RWPE2 (cell line): ENCODE measurements at places on chromosomes 12 and 14.

DNA sequence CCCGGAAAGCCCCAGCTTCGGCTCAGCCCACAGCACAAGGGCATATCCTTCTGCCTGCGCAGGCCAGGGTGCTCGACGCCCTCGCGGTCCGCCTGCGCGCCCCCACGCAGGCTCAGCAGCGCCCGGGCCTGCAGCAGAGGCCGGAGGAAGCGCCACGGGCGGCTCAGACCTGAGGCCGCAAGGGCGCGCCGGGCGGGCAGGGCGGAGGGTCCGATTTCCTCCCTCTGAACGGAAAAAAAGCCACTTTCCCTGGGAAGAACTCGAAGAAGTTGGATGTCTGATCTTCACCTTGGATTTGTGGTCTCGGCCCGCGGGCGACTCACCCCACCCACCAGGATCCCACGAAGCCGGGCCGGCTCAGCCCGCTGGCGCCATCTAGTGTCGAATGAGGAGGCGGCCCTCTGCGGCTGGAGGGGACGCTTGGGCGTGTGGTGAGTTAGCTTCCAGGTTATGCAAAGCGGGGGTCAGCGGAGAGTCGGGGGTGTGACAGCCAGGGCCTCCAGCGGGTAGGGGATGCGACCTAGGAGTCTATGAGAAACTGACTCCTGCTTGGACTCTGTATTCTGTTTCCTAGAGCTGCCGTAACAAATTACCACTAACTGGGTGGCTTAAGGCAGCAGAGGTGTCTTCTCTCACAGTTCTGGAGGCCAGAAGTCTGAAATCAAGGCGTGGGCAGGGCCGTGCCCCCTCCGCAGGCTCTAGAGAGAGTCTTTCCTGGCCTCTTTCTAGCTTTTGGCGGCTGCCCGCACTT is 40.0 kb upstream of the SRSF5 start:
- no peaks in the 10 kb centered on the region for H3K36me3 ChIP-seq
- no peaks in the 10 kb centered on the region for H3K4me1 ChIP-seq
- H3K4me3 ChIP-seq = peak overlapping the region; percentile 17
- no peak overlapping the region for H3K27ac ChIP-seq

DNA sequence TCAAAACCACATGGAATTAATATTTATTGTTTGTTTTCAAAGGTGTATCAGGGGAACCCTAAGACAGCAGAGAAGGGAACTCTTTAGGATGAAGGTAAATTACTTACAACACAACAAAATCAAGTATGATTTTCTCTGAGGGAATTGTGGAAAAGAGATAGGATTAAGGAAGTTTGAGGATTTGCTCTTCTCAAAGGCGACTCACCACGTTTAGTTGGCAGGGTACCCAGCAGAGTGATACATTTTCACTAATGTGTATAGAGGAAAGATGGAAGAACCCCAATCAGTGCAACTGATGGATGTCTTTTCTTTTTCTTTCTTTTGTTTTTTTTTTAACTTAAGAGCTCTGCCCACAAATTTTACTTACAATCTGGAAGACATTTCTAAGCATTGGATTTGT is 499.2 kb downstream of the CCER1 start:
- no peak overlapping the region for H3K27ac ChIP-seq
- DNase-seq = no peak
- H3K4me1 ChIP-seq = no peaks in the 10 kb centered on the region
- H3K36me3 ChIP-seq = no peaks in the 10 kb centered on the region
- H3K27me3 ChIP-seq = no peaks in the 10 kb centered on the region

- H3K27ac ChIP-seq = no peak overlapping the region
- H3K36me3 ChIP-seq = peaks cover 31% of the 10 kb centered on the region
- H3K4me1 ChIP-seq = no peaks in the 10 kb centered on the region
- no peak for DNase-seq
- H3K4me3 ChIP-seq = no peak overlapping the region
These were observed 14.3 kb downstream of the C12orf43 start for GRCh38 chr12:121001841-121002483.

DNA sequence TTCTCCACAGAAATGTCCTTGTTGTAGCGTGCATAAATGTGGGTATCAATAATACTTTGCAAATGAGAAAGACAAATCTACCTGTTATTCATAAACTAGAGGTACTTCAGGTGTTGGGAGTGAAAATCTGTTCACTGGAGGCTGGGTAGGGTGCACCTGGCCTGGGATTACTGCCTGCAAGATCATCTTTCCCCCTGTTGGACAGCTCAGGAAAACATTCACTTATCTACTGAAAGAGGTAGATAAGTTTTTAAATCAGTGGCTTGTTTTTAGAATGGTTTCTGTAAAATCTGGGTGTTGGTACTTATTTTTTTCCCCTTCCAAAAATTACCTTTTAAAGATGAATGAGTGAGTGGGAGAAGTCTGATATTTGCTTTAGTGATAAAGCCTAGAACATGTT is 95.6 kb downstream of the DIP2B start:
- H3K27ac ChIP-seq = no peak overlapping the region
- H3K27me3 ChIP-seq = no peaks in the 10 kb centered on the region
- no peak for DNase-seq
- H3K4me3 ChIP-seq = no peak overlapping the region
- H3K36me3 ChIP-seq = no peaks in the 10 kb centered on the region

DNA sequence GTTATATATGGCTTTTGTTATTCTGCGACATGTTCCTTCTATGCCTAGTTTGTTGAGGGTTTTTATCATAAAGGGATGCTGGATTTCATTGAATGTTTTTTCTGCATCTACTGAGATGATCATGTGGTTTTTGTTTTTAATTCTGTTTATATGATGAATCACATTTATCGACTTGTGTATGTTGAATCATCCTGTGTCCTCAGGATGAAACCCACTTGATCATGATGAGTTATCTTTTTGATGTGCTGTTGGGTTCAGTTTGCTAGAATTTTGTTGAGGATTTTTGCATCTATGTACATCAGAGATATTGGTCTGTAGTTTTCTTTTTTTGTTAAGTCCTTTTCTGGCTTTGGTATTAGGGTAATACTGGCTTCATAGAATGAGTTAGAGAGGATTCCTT is 291.2 kb downstream of the AKAP6 start:
- no peak for DNase-seq
- no peak overlapping the region for H3K27ac ChIP-seq
- H3K4me3 ChIP-seq = no peak overlapping the region

- H3K4me1 ChIP-seq = no peaks in the 10 kb centered on the region
- H3K36me3 ChIP-seq = no peaks in the 10 kb centered on the region
- H3K4me3 ChIP-seq = no peak overlapping the region
- no peaks in the 10 kb centered on the region for H3K27me3 ChIP-seq
These were observed 518.7 kb upstream of the MGAT4C start for GRCh38 chr12:86774841-86775388.
